ENCODE measurements at places on chromosomes 3 and 15. TPM values are rescaled to one million over a fixed set of nuclear protein-coding genes. Genes with fewer than 3 reads are reported as not detected.

The AMIGO3 gene
- total RNA-seq = not detected

The GMNC gene
- 2.2 TPM for total RNA-seq

The LRRIQ4 gene
- not detected for total RNA-seq

The GRIP2 gene
- 59.1 TPM for total RNA-seq

The ZNF148 gene
- total RNA-seq = 45.7 TPM

The ASTE1 gene
- 4.0 TPM for total RNA-seq

The CD47 gene
- 35.9 TPM for total RNA-seq

DNA sequence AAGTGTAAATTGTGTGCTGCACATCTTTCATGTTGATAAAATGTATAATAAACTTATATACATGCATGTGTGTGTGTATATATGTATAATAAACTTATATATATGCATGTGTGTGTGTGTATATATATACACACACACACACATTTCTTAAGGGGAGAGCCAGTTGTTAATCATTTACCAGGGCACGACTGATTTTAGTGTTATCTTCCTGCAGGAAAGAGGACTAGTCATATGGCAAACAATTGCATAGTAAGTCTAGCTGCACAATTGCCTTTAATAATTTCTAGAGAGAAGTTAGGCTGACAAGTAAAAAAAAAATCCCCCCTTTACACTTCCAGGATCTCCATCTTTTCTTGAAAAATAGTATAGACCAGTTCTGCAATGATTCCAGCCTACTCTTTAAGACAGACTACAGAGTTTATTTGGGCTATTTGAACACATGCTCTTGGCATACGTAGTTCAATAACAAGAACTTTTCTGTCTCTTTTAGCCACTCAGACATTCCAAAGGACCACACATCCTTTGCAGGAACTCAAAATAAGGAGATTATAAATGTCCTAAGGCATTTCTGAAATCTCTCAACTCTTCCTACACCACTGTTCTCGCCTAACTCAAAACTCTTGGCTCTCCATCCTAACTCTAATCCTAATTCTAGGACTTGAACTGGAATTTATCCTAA is 163.6 kb upstream of the SETMAR start:
- H3K27me3 ChIP-seq = no peaks in the 10 kb centered on the region
- H3K4me1 ChIP-seq = no peaks in the 10 kb centered on the region
- H3K36me3 ChIP-seq = no peaks in the 10 kb centered on the region
- H3K27ac ChIP-seq = no peak overlapping the region
- DNase-seq = no peak

- H3K27ac ChIP-seq = no peak overlapping the region
- no peaks in the 10 kb centered on the region for H3K36me3 ChIP-seq
- peaks cover 50% of the 10 kb centered on the region for H3K27me3 ChIP-seq
- no peak for DNase-seq
- no peak overlapping the region for H3K4me3 ChIP-seq
- H3K4me1 ChIP-seq = peaks cover 8% of the 10 kb centered on the region
These were observed 5.0 kb upstream of the CACNA1D start for GRCh38 chr3:53489386-53489785.

- no peak overlapping the region for H3K4me3 ChIP-seq
- peaks cover 89% of the 10 kb centered on the region for H3K4me1 ChIP-seq
- H3K36me3 ChIP-seq = no peaks in the 10 kb centered on the region
- peak overlapping the region; percentile 88 for H3K27ac ChIP-seq
- no peaks in the 10 kb centered on the region for H3K27me3 ChIP-seq
- peak; percentile 48 for DNase-seq
These were observed 48.7 kb downstream of the PPM1L start for GRCh38 chr3:160804762-160805161.

DNA sequence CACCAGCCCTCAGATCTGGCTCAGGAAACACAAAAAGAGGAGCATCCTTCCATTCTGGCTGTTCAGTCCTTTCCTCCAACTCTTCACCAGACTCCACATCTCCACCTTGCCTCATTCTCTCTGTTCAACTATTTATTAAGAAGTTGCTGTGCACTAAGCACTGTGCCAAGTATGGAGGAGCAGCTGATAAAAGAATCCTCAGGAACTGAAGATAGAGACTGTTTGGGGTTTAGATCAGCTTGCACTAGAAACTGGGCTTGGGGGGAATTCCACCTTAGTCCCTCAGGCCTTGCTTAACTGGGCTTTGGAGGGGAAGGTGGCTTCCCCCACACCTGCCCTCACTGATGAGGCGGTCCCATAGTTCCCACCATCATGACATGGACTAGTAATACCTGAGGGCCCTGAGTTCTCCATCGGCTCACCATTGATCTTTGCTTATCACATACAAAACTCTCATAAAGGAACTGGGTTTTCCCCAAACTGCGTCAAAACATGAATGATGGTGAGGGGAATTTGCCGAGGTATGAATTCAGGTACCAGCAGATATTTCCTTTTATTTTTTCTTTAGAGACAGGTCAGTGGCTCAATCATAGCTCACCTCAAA is 1.7 kb upstream of the CCR8 start:
- no peaks in the 10 kb centered on the region for H3K36me3 ChIP-seq
- peaks cover 12% of the 10 kb centered on the region for H3K27me3 ChIP-seq
- no peak for DNase-seq

- peaks cover 17% of the 10 kb centered on the region for H3K4me1 ChIP-seq
- no peaks in the 10 kb centered on the region for H3K27me3 ChIP-seq
- peak within 1 kb of the TSS; percentile 67 for H3K27ac ChIP-seq
- H3K4me3 ChIP-seq = peak within 1 kb of the TSS; percentile 61
These were observed at the start of gene ABI3BP for GRCh38 chr3:100993309-100993708. Gene ABI3BP, minus strand, starts transcription at chr3:100993421. Its CDS starts 37 bp downstream, at chr3:100993384.

- H3K4me1 ChIP-seq = no peaks in the 10 kb centered on the region
- no peak overlapping the region for H3K4me3 ChIP-seq
- H3K27ac ChIP-seq = no peak overlapping the region
- peaks cover 1% of the 10 kb centered on the region for H3K27me3 ChIP-seq
- no peak for DNase-seq
These were observed 174.5 kb downstream of the OPA1 start for GRCh38 chr3:193767353-193768069.

GRCh38 chr3:141981084-141981483 is 104.6 kb downstream of the ATP1B3 start:
- H3K27ac ChIP-seq = no peak overlapping the region
- peaks cover 12% of the 10 kb centered on the region for H3K36me3 ChIP-seq
- no peaks in the 10 kb centered on the region for H3K4me1 ChIP-seq
- H3K27me3 ChIP-seq = no peaks in the 10 kb centered on the region
- no peak for DNase-seq

- H3K36me3 ChIP-seq = peaks cover 18% of the 10 kb centered on the region
- peak; percentile 72 for DNase-seq
- peak overlapping the region; percentile 15 for H3K4me3 ChIP-seq
These were observed 70.4 kb downstream of the UMPS start for GRCh38 chr3:124800511-124801258.

- no peak overlapping the region for H3K4me3 ChIP-seq
- H3K27me3 ChIP-seq = no peaks in the 10 kb centered on the region
- H3K36me3 ChIP-seq = no peaks in the 10 kb centered on the region
- DNase-seq = no peak
- no peak overlapping the region for H3K27ac ChIP-seq
- peaks cover 18% of the 10 kb centered on the region for H3K4me1 ChIP-seq
These were observed 239.3 kb upstream of the UBE2E1 start for GRCh38 chr3:23566499-23566898.

DNA sequence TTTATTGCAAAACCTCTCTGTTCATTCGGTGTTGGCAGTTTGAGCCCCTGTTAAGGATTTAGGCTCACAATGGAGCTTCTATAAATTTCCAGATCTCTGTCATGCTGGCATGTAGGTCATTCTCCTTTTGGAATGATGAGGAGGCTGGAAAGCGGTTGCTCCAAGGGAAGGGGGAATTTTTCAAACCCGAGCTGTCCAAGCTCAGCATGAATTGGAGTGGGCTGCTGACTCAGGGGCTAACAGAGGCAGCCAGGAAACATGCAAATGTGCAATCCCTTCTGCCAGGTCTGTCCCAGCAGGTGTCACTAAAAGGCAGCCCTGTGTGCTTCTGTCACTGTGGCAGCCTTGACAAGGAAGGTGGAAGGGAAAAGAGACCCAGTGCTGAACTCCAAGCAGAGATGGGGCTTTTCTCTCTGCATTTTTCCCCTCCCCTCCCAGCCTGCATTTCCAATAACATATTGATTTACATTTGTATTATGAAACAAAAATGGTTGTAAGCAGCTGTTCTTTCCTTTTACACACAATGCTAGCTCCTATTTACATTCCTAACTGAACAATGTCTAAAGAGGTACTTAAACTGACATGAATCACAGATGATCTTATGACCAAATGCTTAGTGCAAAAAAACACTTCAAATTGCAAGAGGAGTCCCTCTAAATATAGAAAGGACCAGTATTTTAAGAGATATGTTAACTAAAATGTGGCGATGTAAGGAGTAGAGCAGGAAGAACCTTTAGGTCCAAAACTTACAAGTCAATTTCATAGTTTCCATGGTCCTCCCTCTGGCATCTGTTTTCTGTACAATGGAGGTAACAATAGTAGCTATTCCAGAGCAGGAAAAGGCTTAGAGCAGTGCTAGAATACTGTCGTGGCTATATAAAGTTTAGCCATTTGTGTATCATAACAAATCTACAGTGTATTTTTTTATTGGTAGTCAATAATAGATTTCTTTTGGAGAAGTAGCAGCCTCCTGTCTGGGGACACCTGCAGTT is 84.5 kb upstream of the ATP10A start:
- H3K36me3 ChIP-seq = no peaks in the 10 kb centered on the region
- no peaks in the 10 kb centered on the region for H3K4me1 ChIP-seq

- H3K36me3 ChIP-seq = no peaks in the 10 kb centered on the region
- H3K4me1 ChIP-seq = peaks cover 26% of the 10 kb centered on the region
- H3K27ac ChIP-seq = peak overlapping the region; percentile 67
- no peak overlapping the region for H3K4me3 ChIP-seq
These were observed 9.5 kb upstream of the MESP2 start for GRCh38 chr15:89766357-89767311.

GRCh38 chr3:56810577-56811545 is 9.1 kb upstream of the ARHGEF3 start:
- no peak overlapping the region for H3K4me3 ChIP-seq
- no peak overlapping the region for H3K27ac ChIP-seq
- no peaks in the 10 kb centered on the region for H3K27me3 ChIP-seq
- H3K4me1 ChIP-seq = peaks cover 21% of the 10 kb centered on the region

DNA sequence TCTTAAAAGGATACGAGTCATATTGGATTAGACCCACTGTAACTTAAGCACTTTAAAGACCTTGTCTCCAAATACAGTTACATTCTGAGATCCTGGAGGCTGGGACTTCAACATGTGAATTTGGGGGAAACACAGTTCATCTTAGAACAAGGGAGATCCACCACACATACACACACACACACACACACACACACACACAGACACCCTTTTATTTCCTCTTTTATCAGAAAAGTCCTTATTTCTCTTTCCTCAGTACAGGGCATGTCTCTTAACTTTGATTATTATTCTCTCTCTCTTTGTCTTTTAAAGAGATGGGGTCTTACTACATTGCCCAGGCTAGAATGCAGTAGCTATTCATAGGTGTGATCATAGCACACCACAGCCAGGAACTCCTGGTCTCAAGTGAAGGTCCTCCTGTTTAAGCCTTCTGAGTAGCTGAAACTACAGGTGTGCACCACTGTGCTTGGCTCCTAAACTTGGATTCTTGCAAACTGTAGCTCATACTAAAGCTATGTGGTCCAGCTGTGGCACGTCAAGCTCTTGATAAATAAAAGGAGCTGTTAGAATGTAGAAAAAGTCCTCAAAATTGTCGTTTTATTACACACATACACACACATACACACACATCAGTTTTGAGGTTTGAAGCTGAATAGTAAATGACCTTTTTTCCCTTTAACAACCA is 7.4 kb downstream of the GOLM2 start:
- H3K27ac ChIP-seq = no peak overlapping the region
- H3K4me3 ChIP-seq = no peak overlapping the region
- H3K4me1 ChIP-seq = peaks cover 27% of the 10 kb centered on the region
- no peaks in the 10 kb centered on the region for H3K27me3 ChIP-seq

DNA sequence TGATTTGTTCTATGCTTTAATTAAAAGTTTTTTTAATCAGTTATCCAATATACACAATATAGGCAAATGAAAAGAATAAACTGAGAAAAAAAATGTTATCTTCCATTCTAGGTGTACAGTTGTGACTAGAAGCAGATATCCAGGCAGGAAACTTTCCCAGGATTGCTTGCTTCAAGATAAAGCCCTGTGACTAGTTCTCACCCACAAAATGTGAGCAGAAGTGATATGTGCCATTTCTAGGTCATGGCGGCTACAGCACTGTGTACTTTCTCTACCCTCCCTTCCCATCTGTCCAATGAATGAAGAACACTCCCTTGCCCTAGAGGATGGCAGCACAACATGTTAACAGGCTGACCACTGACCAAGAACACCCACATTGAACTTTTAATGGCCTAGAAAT is 110.5 kb upstream of the STT3B start:
- H3K4me3 ChIP-seq = no peak overlapping the region
- H3K4me1 ChIP-seq = no peaks in the 10 kb centered on the region
- DNase-seq = no peak
- no peak overlapping the region for H3K27ac ChIP-seq
- no peaks in the 10 kb centered on the region for H3K27me3 ChIP-seq

DNA sequence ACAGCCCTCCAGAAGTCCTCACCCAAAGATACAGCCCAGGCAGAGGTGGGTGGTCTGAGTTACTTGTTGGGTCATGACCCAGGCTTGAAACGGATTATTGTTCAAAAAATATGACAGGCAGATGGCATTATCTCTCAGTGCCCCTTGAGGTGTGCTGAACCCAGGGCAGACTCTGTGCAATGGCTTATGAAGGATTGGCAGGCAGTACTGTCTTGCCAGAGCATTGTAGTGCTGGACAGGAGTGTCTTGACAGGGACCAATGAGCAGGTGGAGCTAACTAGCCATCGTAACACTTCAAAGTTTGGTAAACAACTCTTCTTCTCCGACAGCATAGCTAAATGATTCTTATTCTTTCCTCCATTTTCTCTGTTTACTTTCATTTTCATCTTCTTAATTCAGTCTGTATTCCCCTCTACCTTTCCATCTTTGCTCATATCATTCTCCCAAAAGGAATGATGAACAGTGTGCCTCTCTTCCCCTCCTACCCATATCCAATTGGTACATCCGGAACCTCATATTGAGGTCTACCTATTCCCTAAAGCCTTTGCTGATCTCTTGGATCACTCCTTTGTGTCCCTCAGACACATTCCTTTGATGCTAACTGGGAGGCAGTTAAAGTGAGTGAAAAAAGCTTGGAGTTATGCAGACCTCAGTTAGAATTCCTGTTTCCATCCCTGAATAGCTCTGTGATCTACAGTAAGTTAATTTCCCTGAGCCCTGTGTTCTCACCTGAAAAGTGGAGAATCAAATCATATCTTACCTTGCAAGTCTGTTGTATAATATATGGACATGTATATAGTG is 2.6 kb upstream of the IL20RB start:
- H3K27ac ChIP-seq = no peak overlapping the region
- H3K4me1 ChIP-seq = peaks cover 5% of the 10 kb centered on the region
- DNase-seq = no peak
- no peaks in the 10 kb centered on the region for H3K36me3 ChIP-seq
- H3K27me3 ChIP-seq = no peaks in the 10 kb centered on the region

- H3K4me1 ChIP-seq = no peaks in the 10 kb centered on the region
- H3K27ac ChIP-seq = no peak overlapping the region
- DNase-seq = no peak
- H3K27me3 ChIP-seq = no peaks in the 10 kb centered on the region
These were observed 739.6 kb downstream of the NAALADL2 start for GRCh38 chr3:175598740-175599139.
